ENCODE measurements at places on chromosomes 12 and 14.

DNA sequence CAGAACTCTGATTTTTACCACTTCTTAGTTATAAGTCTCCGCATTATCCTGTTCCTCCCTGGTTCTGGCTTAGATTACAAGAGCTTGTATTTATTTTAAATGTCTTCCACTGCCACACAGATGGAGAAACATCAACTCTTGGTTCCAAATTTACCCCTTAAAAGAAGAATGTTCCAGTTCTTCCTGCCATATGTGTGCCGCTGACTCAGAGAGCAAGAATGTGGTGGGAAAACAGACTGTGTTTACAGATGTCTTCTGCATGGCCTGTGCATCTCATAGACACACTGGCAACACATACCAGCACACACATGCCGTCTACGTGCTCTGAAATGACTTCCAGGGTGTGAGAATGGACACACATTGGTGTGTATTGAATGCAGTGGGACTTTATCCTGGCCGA is 383.0 kb downstream of the LRIG3 start:
- DNase-seq, result no peak

DNA sequence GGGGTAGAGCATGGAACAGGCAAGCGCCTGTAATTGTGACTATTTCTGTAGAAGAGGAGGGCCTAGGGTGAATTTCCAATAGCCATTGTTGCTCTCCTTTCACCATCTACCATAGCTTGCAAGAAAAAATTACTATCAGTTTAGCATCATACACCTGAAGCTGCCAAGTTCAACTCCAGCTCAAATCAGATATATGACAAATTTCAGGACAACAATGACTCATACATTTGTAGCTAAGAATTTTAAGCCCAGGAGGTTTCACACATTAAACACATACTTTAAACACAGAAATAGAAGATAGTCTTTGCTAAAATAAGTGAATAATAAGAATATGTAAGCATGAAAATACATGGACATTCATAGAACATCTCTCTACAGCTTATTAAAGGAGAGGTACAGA is 17.6 kb upstream of the G2E3 start:
- no peak for DNase-seq

DNA sequence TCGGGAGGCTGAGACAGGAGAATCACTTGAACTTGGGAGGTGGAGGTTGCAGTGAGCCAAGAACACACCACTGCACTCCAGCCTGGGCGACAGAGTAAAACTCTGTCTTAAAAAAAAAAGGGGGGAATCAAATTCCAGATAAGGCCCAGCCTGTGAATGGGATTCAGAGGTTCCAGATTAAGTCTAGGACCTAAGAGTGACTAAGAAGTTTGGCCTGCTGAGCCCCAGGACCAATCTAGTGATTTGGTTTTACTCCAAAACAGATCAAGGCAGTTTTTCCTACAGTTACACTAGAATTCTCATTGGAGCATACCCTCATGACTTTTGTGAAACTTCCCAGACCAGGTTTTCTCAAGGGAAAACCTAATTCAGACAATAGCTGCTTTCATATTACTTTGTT is 22.8 kb downstream of the EXOC5 start:
- DNase-seq, result no peak

GRCh38 chr14:88933191-88933590 is 108.7 kb downstream of the TTC8 start:
- no peak for DNase-seq

DNA sequence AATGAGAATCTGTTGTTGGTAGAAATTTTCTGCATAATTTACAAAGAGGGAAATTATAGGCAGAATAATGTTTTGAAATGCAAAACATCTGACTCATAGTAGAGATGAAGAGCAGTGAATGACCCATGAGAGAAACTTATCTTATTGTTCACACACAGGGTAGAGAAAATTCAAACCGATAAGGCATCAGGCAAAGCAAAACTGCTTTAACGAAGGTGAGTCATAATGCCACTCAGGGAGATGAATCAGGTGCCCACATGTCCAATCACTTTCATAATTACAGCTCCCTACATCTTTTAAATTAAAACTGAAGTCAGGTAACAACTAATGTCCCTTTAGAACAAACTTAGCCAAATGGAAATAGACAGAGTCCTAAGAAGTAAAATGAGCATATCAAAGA is 265.6 kb upstream of the GARIN6 start:
- DNase-seq, result no peak

- DNase-seq, result no peak
Measured at GRCh38 chr14:95095996-95096395, 61.3 kb downstream of the DICER1 start.

Data from SIG-M5 (cell line).